ENCODE measurements at places on chromosomes 11 and 22. TPM values are rescaled to one million over a fixed set of nuclear protein-coding genes. Genes with fewer than 3 reads are reported as not detected.

- no peak for DNase-seq
Observed at GRCh38 chr11:107331728-107332127, 125.9 kb downstream of the CWF19L2 start.

- DNase-seq = no peak
Observed at GRCh38 chr22:30591191-30591587, 521 bp downstream of the PES1 start.

DNA sequence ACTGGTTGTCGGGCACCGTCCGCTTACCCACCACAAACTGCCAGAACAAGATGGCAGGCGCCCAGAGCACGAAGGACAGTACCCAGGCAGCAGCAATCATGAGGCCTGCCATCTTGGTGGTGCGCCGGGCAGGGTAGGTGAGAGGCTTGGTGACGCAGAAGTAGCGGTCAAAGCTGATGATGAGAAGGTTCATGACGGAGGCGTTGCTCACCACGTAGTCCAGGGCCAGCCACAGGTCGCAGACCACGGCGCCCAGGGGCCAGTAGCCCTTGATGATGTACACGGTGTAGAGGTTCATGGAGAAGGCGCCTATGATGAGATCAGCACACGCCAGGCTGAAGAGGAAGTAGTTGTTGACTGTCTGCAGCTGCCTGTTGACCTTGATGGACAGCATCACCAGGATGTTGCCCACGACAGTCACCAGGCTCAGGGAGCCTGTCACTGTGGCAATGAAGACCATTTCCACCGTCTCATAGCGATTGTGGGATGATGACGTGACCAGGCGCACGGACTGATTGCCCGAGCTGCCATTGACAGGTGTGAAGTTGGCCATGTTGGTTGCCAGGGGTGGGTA, 4.6 kb downstream of the MDK start:
- DNase-seq = no peak

The ANKK1 gene
- not detected for total RNA-seq

DNA sequence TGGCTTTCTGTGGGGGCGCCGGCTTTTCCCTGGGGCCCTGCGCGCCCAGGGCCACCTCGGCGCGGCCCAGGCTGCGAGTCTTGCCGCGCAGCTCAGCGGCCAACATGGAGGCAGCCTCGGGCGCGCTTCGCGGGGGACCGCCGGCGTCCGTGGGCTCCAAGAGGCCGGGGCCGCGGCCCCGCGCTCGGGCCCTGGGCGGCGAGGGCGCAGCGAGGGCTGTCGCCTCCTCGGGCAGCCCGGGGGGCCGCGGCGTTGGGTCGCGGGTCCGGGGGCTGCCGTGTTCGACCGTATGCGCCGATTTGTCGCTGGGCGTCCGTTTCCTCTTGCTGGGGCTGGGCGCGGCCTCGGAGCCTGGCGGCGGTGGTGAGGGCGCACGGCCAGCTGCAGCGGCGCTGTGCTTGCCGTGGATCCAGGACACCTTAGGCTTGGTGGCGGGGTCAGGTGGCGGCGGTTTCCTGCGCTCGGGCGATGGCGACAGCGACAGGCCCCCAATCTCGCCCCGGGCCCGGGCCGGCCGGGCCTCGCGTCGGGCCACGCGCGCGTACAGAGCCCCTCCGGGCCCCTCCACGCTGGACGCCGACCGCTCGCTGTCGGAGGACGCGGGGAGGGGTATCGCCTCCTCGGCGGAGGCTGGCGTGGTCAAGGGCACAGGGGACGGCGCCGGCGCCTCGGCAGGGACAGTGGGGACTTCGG, 11.9 kb downstream of the SCARF2 start:
- no peak for DNase-seq

DNA sequence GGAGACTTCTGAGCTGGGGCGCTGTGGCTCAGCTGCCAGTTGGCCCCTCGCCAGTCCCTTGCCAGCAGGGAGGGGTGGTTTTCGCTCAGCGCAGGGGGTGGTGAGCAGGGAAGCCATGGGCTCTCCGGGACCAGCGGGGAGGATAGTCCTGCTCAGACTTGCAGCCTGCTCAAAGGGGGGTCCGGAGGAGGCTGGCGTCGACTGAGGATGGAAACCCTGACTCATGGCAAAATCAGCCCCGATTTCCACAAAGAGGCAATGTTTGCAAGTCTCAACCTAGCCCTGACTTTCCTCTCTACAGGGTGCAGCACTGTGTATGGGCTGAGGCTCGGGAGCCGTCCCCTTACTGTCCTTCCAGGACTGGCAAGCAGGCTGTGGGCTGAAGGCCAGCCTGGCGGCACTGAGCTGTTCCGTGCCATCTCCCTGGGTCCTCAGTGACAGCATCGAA, 35.1 kb downstream of the FBLN1 start:
- DNase-seq = no peak

GRCh38 chr22:32355760-32356159, 1.9 kb upstream of the RFPL3 start:
- DNase-seq = no peak

DNA sequence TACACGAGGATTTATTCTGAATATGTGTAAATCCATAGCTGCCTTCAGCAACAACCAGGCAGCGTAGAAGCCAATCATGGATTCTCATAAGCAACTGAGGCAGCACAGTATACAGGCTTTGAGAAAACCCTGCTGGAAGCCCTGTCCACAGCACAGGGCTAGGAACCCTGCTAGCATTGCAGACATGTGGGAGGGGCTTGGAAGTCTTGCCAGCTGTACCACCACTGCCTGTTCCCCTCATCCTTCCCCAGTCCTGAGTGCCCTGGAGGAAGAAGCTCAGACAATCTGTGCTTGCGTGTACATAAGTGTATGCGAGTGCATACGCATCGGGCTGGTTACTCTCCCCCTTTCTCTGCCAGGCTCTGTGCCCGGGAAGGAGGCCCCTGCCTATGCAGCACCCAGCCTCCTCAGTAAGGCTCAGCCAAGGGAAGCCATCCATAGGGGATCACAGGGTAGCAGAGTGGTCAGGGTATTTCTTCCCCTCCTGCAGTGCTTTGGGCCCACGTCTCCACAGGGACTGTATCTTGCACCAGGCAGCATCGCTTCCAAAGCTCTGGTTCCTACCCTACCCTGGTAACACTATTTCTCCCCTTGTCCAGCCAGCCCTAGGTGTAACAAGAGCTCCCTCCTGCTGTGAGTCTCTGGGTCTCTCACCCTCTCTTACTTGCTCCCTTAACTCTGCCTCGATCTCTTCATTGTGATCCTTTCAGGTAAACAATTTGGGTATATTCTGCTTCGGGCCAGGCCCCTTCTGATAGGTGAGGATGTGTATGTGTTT, 90.5 kb downstream of the GALNT18 start:
- no peak for DNase-seq

GRCh38 chr11:46684367-46684766, 16.1 kb downstream of the ARHGAP1 start:
- no peak for DNase-seq

The MFRP gene
- total RNA-seq = not detected

Data from activated CD4-positive, alpha-beta memory T cell treated with anti-CD3 and anti-CD28 coated beads, Interleukin-2, amount 10 ng/mL, durations not matched to agents 7 days and 5 days (primary cell).